GM23338 (cell line): ENCODE measurements at places on chromosomes 6 and 20. TPM values are rescaled to one million over a fixed set of nuclear protein-coding genes. Genes with fewer than 3 reads are reported as not detected.

GRCh38 chr20:54058420-54059139 lies 11.8 kb downstream of the BCAS1 start:
- DNase-seq: peak; percentile 13
- no peaks in the 10 kb centered on the region for H3K27me3 ChIP-seq
- H3K4me1 ChIP-seq: no peaks in the 10 kb centered on the region
- no peaks in the 10 kb centered on the region for H3K36me3 ChIP-seq
- no peak overlapping the region for H3K4me3 ChIP-seq

DNA sequence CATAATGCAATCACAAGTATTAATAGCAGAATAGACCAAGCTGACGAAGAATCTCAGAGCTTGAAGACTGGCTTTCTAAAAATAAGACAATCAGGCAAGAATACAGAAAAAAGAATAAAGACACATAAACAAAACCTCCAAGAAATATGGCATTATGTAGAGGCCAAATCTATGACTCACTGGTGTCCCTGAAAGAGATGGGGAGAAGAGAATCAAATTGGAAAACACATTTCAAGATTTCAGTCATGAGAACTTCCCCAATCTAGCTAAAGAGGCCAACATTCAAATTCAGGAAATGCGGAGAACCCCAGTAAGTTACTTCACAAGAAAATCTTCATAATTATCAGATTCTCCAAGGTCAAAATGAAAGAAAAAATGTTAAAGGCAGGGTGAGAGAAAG lies 69.0 kb upstream of the PDE7B start:
- no peak for DNase-seq
- no peaks in the 10 kb centered on the region for H3K4me1 ChIP-seq
- no peak overlapping the region for H3K4me3 ChIP-seq
- no peaks in the 10 kb centered on the region for H3K36me3 ChIP-seq

Gene OLIG3
- total RNA-seq: 0.27 and 1.1 TPM in 2 replicates

DNA sequence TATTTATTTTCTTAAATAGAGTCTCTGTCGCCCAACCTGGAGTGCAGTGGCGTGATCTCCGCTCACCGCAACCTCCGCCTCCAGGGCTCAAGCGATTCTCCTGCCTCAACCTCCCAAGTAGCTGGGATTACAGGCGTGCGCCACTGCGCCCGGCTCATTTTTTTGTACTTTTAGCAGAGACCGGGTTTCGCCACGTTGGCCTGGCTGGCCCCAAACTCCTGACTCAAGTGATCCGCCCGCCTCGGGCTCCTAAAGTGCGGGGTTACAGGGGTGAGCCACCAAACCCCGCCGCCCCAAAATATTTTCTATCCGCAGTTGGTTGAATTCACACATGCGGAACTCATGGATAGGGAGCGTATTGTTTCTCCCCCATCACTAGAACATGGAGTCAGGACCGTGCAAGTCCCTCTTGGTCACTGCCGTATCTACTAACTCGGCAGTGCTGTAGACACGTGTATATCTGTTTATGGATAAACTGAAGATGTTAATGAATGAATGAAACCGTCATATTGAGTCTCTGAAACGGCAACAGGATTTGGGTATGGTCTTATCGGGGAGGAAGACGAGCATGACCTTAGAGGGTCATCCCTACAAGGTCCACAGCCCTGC lies 904 bp downstream of the MKKS start:
- H3K27ac ChIP-seq: peak overlapping the region; percentile 97; the same call in 1 of the 2 replicates
- peaks cover 27% of the 10 kb centered on the region for H3K4me1 ChIP-seq
- H3K36me3 ChIP-seq: no peaks in the 10 kb centered on the region
- no peak for DNase-seq

DNA sequence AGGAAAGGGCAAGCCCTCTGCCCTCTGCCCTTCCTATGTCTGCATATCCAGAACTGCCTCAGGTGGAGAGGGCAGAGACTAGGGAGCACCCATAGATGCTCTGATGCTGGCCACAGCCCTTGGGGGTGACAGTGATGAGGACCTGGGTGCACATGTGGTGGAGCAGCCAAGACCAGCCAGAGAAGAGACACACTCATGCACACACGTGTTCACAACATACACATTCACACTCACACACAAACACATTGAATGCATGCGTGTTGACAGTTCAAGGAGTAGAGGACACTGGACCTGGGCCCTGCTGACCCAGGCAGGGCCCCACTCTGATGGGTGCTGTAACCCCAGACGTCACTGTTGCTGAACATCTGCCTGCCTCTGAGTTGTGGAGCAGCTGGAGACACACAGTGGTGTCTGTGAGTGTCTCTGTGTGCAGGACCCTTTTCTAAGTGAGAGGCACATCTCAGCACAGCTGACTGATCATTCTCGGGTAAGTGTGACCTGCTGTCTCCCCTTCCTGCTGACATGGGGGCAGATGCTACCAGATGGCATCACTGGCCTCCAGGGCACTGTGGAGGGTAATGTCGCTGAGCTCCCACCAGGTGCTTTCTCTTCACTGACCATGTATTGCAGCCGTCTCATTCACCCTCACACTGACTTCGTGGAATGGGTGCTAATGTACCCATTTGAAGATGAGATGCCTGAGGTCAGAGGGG lies 30.1 kb upstream of the MAS1L start:
- DNase-seq: no peak
- H3K4me1 ChIP-seq: no peaks in the 10 kb centered on the region
- H3K27ac ChIP-seq: no peak overlapping the region
- H3K4me3 ChIP-seq: no peak overlapping the region
- H3K36me3 ChIP-seq: peaks cover 6% of the 10 kb centered on the region
- H3K27me3 ChIP-seq: no peaks in the 10 kb centered on the region

- H3K4me3 ChIP-seq: peak overlapping the region; percentile 85
- peak overlapping the region; percentile 94; the same call in 1 of the 2 replicates for H3K27ac ChIP-seq
- DNase-seq: peak; percentile 75
Observed at GRCh38 chr6:110814102-110815014, 911 bp downstream of the CDK19 start.

DNA sequence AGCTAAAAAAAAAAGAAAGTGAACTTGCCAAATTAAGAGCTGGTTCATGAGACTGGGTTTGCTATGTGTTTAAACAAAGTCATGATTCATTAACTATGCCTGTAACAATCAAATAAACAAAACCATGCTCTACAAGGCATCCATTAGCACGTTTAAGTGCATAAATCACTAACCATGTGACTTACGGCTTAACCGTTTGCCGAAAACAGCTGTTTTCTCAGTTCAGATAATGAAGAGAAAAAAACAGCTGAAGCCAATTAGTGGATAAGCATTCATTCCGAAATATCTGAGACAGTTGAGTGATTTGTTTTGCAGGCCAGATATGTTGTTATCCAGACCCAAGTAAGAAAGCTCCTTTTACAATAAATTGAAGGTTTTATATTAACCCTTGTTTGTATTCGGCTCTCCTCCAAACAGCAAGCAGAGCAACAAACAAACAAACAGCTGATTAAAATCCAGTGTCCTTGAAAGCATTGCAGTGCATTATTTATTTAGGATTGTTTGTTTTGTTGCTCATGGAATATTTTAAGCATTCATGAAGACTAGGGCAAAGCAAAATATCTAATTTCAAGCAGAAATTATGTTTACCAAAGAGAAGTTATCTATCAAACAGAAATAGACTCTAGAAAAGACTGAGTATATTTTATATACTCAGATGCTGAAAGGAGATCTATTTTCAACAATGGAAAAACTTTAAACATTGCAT lies 343.5 kb downstream of the RFPL4B start:
- DNase-seq: no peak
- no peak overlapping the region for H3K27ac ChIP-seq
- H3K36me3 ChIP-seq: no peaks in the 10 kb centered on the region
- H3K4me3 ChIP-seq: no peak overlapping the region
- H3K4me1 ChIP-seq: no peaks in the 10 kb centered on the region
- no peaks in the 10 kb centered on the region for H3K27me3 ChIP-seq

GRCh38 chr6:127249621-127250020 lies 17.0 kb upstream of the RNF146 start:
- H3K4me1 ChIP-seq: no peaks in the 10 kb centered on the region
- no peak for DNase-seq
- H3K4me3 ChIP-seq: no peak overlapping the region
- H3K27me3 ChIP-seq: no peaks in the 10 kb centered on the region
- no peaks in the 10 kb centered on the region for H3K36me3 ChIP-seq

Gene TMEM244
- total RNA-seq: not detected in 2 replicates

GRCh38 chr20:56646599-56646998 lies 17.5 kb downstream of the TFAP2C start:
- 0 out of 2 replicates have a peak, but pooled peaks cover 8% of the 10 kb centered on the region for H3K36me3 ChIP-seq
- H3K27ac ChIP-seq: no peak overlapping the region
- no peaks in the 10 kb centered on the region for H3K27me3 ChIP-seq
- no peak overlapping the region for H3K4me3 ChIP-seq
- no peak for DNase-seq

Gene TRPC4AP
- total RNA-seq: 74.1 and 89.5 TPM in 2 replicates

- no peak overlapping the region for H3K4me3 ChIP-seq
- DNase-seq: no peak
- H3K36me3 ChIP-seq: no peaks in the 10 kb centered on the region
Observed at GRCh38 chr6:38117281-38117680, 297.8 kb downstream of the ZFAND3 start.

- no peak overlapping the region for H3K4me3 ChIP-seq
- H3K27me3 ChIP-seq: no peaks in the 10 kb centered on the region
- no peaks in the 10 kb centered on the region for H3K36me3 ChIP-seq
- H3K27ac ChIP-seq: no peak overlapping the region
- H3K4me1 ChIP-seq: no peaks in the 10 kb centered on the region
Observed at GRCh38 chr6:81777586-81778268, 25.2 kb upstream of the TENT5A start.

Gene PLCB4
- total RNA-seq: 5.9 and 16.1 TPM in 2 replicates

DNA sequence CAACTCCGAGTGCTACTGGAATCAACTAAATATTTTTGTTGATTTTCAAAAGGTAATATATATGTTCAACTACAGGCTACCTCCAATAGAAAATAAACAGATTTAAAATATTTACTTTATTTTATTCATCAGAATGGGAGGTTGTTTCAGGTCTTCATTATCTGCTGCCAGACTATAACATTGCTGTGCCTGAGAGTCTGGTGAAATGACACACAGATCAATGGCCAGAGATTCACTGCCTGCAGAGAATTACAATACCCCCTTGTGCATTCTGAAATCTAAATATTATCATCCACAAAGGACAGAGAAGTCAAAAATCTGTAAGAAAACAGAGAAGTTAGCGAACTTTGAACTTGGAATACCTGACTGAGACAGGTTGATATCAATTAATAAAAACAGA lies 667.8 kb upstream of the GJE1 start:
- H3K4me3 ChIP-seq: no peak overlapping the region
- no peak overlapping the region for H3K27ac ChIP-seq
- DNase-seq: no peak

DNA sequence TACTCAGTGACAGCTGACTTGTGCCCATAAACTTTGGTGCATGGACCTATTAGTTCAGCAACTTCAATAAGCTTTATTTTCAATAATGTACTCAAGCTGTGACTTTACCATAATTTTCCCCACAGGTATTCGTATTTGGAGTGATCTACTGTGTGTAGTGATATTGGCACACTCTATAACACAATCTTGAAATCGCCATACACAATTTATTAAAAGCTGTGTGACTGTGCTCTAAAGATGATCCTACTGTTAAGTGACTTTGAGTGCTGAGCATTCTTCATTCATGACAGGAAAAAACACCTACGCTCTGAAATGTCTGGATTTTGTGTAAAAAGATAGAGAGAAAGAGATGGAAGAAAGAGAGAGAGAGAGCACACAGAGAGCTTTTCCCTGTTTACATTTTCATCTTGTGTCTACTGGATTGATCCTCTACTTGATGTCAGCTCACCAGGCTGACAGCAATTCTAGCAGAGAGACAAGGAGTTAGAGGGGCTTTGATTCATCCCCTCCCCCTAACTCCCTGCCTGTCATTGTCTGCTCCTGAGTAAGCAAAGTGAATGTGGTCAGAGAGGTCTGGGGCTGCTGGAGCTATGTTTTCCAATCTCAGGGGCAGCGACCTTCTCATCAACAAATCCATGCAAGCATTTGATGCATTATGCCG lies 538.7 kb upstream of the POU3F2 start:
- H3K36me3 ChIP-seq: no peaks in the 10 kb centered on the region
- H3K4me1 ChIP-seq: peaks cover 23% of the 10 kb centered on the region
- peak; percentile 18 for DNase-seq
- H3K27me3 ChIP-seq: no peaks in the 10 kb centered on the region

Gene CENPQ
- 17.6 and 20.2 TPM in 2 replicates for total RNA-seq

Gene CRIP3
- total RNA-seq: 18.8 and 22.0 TPM in 2 replicates

GRCh38 chr6:36666826-36667591 lies 11.5 kb upstream of the CDKN1A start:
- H3K4me1 ChIP-seq: peaks cover 37% of the 10 kb centered on the region
- no peak overlapping the region for H3K4me3 ChIP-seq
- no peaks in the 10 kb centered on the region for H3K27me3 ChIP-seq
- no peaks in the 10 kb centered on the region for H3K36me3 ChIP-seq
- peak; percentile 61 for DNase-seq

Gene TP53TG5
- not detected in 2 replicates for total RNA-seq

DNA sequence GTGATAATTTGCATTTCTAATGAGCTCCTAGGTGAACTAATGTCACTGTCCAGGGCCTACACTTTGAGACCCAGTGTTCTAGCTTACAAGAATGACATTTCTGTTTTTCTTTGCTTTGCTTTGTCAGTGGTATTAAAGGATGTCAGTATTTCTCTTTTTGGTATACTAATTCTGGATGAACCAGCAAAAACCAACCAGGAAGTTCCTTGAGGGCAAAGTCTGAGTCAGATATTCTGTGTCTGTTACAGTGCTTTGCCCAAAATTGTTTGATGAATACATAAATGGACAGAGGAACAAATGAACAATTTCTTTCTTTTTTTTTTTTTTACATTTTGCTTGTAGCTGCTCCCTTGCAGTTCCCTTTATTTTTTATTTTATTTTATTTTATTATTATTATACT lies 15.4 kb downstream of the COQ3 start:
- H3K27ac ChIP-seq: no peak overlapping the region
- no peaks in the 10 kb centered on the region for H3K4me1 ChIP-seq
- no peak for DNase-seq
- H3K36me3 ChIP-seq: no peaks in the 10 kb centered on the region

Gene RAB32
- total RNA-seq: 4.8 and 10.4 TPM in 2 replicates

- no peak for DNase-seq
- H3K4me1 ChIP-seq: 0 out of 2 replicates have a peak, but pooled peaks cover 3% of the 10 kb centered on the region
- no peaks in the 10 kb centered on the region for H3K36me3 ChIP-seq
- no peaks in the 10 kb centered on the region for H3K27me3 ChIP-seq
Observed at GRCh38 chr6:11364971-11365397, 132.5 kb upstream of the NEDD9 start.

DNA sequence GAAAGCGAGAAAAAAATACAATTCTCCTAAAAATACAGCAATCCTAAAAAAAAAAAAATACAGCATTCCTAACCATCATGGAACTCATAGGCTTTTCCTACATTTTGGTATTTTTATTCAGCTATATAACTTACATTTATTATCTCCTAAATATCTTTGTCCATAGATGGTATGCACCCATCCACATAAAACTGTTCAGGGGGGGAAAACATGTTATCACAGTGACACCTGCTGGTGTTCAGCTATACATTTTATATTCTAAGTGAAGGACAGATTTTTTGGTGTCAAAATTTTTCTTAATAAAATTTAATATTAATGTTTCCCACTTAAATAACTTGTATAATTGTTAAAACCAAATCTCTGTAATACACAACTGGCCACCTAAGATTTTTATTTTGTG lies 58.0 kb downstream of the BLOC1S5 start:
- H3K4me3 ChIP-seq: no peak overlapping the region
- H3K27me3 ChIP-seq: no peaks in the 10 kb centered on the region
- H3K36me3 ChIP-seq: no peaks in the 10 kb centered on the region
- no peak for DNase-seq

Gene TCF19
- total RNA-seq: 11.1 and 11.2 TPM in 2 replicates
